ENCODE measurements at places on chromosomes 11 and 22.

- DNase-seq = no peak
Measured at GRCh38 chr11:12687740-12688139, 13.5 kb downstream of the TEAD1 start.

GRCh38 chr11:19766810-19767209 lies 54.2 kb downstream of the NAV2 start:
- no peak for DNase-seq

DNA sequence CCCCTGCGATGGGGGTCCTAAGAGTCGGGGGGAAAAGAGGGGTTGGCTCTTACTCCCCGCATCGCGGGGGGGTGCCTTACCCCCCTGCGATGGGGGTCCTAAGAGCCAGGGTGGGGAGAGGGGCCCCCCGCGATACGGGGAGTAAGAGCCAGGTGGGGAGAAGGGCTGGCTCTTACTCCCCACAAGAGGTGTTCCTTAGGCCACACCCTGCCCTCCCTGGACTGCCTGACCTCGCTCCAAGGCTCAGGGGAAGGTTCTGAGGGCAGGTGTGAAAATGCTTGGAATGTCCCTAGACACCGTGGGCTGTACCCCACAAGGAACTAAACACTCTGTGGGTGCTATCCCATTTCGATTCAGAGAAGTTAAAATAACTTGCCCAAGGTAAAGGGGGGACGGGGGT lies 7.8 kb downstream of the UNC93B1 start:
- no peak for DNase-seq

DNA sequence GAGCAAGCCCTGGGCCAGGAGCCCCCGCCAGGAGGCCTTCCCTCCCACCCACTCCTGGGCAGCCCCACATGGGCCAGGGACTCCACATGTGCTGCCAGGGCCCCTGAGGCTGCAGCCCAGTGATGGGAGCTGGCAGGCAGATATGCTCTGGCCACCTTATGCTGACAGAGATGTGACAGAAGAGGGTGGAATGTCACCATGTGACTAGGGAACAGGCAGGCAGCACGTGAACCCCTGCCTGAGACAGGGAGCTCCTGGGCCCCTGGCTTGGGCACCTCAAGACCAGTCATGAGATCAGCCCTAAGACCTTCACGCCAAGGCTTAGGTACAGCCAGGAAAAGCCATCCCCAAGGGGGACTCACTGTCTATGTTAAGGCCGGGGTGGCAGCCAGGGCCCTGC lies 9.1 kb downstream of the PRODH start:
- no peak for DNase-seq

- no peak for DNase-seq
Measured at GRCh38 chr11:70135142-70135541, 57.0 kb downstream of the ANO1 start.

- no peak for DNase-seq
Measured at GRCh38 chr11:66020618-66021357, 5.5 kb downstream of the CATSPER1 start.
